Stimulated activated CD8-positive, alpha-beta memory T cell treated with anti-CD3 and anti-CD28 coated beads, Interleukin-4, amount 100 ng/mL, for 1 hour (primary cell): ENCODE measurements at places on chromosomes 12 and 14.

DNA sequence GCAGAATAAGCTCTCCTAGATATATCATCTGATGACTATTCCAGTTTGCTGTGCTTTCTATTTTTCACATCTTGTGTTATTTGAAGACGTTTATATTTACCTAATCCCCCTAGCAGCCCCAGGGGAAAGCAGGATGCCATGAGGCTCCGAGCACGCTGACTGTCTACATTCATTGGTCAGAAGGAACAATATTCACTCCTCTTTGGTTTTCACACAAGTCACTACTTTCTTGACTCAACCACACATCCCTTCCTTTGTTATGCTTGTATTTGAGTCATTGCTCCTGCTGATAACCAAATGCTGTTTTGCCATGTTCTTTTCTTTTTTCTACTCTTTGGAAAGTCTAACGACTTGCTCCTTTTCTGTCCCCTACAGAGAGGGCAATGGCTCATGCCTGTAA, 86.5 kb upstream of the SLC38A2 start:
- DNase-seq = no peak

GRCh38 chr14:90545382-90545781, 148.6 kb downstream of the CALM1 start:
- no peak for DNase-seq

DNA sequence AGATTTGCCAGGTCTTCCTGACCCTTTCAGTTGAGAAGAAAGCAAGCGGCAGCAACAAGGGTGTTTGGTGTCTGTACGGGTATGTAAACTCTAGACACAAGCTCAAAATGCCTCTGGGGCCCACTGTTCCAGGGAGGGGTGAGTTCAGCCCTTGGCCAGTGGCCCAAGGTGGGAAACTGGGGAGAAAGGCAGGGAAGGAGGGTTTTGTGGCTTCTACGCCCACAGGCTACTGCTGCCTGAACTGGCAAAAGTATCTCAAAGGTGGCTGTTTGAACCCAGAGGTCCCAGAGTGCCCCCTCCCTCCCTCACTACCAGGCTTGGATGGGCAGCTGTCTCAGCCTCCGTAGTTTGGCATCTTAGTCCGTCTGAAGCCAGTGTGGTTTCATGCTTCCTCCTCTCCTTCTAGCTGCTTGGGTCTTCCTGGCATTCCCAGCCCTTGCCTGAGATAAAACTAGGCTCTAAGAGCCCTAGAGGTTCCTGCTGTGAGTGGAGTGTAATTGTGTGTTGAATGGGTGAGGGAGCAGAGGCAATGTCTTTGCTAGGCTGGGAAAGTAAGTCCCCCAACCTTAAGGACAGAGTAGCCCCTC, 5.5 kb downstream of the HOXC5 start:
- DNase-seq = no peak

GRCh38 chr14:94292872-94293577, at the start of gene SERPINA10:
Gene SERPINA10, minus strand, starts transcription at chr14:94293268. Its CDS starts 2,675 bp downstream, at chr14:94290593.
- DNase-seq = no peak

DNA sequence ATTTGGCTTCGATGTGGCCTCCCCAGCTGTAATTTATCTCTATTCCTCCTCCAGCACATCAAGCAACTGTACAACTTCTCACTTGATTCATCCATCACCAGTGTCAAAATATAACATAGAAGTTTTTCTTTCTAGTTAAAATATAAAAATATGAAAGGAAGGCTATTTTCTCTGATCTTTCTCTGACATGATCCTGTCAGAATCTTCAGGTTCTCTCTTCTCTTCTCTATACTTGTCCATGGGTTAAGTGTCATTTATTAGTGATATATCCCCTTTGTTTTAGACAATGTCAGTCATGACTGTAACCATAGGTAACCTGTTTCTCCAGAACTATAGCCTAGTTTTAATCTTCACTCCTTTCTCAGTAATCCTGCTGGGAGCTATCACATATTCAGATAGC, 132.5 kb upstream of the G2E3 start:
- no peak for DNase-seq

DNA sequence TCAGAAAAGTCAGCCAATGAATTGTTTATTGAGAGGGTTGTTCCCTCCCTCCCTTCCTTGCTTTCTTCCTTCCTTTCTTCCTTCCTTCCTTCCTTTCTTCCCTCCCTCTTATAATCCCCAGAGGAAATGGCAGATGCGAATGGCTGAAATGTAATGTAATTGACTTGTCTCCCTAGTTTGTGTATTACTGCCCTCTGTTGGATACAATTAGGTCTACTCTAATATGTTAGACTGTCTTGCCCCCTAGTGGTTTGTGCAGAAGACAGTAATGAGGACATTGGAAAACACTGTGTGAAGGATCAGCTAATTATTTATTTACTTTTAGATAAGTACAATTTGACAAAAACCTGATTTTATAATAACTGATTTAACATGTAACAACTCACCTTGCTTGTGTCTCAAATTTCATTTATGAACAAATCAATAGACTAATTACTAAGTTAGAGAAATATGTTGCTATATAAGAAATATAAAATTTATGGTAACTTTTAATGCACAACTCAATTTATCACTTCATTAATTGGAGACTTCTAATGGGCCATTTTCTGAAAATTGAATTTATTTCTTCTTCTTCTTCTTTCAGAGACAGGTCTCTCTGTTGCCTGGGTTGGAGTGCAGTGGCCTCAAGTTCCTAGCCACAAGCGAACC, 229.8 kb upstream of the LRIG3 start:
- DNase-seq = no peak

- DNase-seq = no peak
Observed at GRCh38 chr12:100897240-100897639, 102.7 kb downstream of the ANO4 start.

DNA sequence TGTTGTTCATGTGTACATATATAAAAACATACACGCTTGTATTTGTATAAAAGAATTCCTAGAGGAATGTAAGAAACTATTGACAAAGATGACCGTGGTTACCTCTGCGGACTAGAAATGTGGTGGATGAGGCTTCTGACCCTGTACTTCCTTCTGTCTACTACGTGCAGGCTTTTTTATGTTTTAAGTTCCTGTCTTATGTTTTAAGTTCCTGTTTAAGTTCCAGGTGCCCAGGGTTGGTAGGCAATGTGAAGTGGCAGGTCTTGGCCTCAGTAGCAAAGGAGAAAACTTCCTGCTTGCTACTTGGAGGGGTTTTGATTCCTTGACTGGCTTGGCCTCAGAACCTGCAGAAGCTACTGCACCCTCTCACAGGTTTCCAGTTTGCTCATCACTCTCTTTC, 11.6 kb downstream of the POMT2 start:
- DNase-seq = no peak

DNA sequence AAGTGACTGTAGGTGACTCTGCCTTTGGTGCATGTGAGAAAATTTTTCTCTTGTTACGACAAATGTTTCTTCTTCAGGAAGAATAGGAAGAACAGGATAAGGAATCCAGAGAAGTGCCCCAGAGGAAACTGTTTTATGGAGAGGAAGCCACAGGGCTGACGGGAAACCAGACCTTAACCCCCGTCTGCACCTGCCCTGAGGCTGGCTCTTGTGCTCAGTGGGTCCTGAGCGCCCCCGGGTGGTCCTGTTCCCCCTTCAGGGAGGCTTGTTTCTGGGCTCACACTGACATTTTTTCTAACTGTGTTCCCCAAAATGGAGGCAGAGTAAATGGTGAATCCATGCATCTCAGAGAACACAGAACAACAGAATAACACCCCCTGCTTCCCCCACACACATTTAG, 691.8 kb downstream of the TMEM121 start:
- DNase-seq = no peak

DNA sequence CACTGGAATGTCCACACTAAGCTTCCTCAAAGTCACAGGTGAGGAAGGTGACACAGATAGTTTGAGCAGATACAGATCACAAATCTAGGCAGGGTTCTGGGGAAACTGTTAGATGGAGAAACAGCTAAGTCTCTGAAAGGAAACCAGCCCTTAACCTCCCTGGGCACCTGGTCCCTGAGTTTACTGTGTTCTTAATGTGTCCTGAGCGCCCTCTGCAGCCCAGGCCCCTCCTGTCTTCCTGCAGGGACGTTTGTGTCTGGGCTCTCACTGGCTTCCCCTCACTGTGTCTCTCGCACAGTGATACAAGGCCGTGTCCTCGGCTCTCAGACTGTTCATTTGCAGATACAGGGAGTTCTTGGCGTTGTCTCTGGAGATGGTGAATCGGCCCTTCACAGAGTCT, 684.3 kb downstream of the TMEM121 start:
- DNase-seq = no peak

DNA sequence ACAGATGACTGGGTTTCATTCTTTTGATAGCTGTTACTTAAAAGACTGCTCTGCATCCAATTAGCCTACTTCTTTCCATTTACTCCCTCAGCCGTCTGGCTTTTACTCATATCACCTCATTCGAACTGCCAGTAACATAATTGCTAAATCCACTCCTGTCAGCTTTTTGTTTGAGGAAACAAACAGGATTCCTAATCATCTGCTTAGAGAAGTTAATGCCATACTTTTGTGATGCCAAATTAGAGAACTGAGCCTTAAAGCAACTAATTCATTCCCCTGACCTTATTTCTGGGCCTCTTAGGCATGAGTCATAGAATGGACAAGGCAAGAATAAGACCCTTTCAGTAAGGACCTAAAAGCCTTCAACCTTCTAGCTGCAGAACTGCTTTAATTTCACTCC, 2.9 kb downstream of the OXA1L start:
- DNase-seq = no peak

DNA sequence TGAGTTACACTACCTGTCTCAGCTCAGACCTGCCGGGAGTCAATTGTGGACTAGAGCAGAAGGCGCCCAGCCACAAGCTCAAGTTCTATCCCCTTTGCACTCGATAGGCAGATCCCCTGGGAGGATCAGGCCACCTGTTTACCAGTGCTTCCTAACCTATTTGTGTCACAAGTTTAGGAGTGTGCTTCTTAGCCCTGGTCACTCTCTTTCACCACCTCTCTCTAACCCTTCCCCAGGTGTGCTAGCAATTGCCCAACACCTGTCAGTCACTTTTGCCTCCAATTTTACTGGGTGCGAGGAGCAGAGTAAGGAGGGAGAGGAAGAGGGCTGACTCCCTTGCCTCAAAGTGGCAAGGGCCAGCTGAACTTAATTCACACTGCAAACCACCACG, 745 bp upstream of the NAA30 start:
- DNase-seq = no peak

GRCh38 chr14:49598189-49598484, 603 bp upstream of the LRR1 start:
- no peak for DNase-seq

DNA sequence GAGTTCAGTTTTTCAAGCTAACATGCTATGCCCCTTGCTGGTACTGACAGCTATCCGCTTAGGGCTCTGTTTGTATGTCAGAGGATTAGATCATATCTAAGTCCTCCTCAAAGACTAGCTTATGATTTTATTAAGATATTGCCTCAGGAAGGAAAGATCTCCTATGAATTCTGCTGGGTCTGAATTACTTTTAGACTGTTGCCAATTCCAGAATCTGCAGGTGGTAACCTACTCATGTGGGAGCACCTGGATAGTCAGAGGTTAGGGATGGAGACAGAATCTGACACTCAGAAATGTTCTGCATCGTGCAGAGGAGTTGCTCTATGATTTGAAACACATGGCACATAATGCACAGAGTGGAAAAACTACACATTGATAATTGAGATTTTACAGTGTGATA, 843.4 kb downstream of the SLC6A15 start:
- no peak for DNase-seq

GRCh38 chr12:64653123-64653522, 42.8 kb downstream of the RASSF3 start:
- no peak for DNase-seq

DNA sequence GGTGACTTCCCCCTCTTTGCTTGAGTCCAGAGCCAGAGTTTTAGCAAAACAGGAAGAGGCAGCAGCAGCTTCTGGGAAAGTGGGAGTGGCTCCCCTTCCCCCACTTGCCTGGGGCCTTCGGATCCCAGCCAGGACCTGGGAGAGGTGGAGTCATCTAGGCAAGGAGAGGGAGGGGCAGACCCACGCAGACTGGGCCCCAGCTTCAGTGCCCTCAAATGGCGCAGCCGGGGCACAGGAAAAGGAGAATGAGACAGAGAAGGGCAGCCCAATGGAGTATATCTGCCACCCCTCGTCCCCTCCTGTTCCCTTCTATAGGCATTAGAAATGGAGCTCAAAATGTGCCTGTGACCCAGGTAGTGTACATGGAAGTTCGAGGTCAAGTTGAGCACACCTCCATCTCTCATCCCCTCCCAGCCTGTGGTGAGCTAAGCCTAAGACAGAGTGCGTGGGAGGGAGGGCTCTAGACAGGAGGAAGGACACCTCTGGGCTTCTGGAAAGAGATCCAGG, 9.3 kb upstream of the HDAC7 start:
- no peak for DNase-seq

DNA sequence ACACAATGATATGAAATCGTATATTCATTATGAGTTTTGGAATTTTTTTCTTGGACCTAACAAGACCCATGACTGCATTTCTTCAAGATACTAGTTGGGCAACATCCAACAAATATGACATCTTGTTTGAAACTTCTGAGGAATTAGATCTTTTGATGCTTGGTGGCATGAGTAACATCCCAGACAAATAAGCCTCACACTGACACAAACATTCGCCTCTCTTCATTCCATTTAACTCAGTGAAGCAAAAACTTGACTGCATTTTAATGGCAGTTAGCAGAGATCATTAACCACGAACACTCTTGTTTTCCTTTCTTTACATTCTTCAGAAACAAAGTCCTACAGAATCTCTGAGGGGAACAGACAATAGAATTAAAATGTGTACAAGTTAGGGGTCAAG, 758.3 kb downstream of the C12orf50 start:
- no peak for DNase-seq

DNA sequence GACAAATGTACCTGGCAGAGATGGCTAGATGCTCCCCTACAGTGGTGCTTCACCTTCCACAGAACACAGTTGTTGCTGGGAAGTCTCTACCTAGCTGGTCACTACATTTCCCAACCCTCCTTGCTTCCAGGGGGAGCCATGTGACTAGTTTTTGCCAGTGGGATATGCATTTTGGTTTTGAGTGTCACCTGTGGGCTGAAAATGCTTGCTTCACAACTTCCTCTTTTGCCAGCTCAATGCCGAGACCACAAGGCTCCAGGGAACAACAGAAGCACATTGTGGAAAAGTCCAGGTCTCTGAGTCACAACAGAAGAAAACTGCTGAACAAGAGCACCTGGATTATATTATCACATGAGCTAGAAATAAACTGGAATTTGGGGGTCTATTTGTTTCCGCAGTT, 48.5 kb upstream of the ARHGAP5 start:
- DNase-seq = no peak

DNA sequence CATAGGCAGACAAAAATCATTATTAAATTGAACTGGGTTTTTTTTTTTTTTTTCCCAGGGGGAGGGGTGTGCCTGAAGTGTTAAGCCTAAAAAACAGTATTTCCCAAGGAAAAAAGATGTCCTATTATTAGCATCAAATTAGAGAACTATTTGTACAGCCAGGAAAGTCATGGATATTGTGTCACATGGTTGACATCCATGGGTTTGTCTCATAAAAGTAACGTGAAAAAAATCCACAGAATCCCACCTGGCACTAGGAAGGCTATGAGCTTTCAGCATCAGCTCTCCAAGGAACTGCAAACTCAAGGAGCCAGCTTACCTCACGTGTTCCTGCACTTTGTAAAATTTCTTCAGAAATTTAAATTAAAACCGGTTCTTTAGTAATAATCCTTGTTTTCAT, 69.1 kb upstream of the EGLN3 start:
- no peak for DNase-seq

- no peak for DNase-seq
Observed at GRCh38 chr12:6277982-6278438, 32.5 kb upstream of the PLEKHG6 start.
